BJ (cell line): ENCODE measurements at places on chromosomes 7 and 10. TPM values are rescaled to one million over a fixed set of nuclear protein-coding genes. Genes with fewer than 3 reads are reported as not detected.

Gene PLXDC2
- 0.47 and 0.88 TPM in 2 replicates for polyA plus RNA-seq

Gene OLAH
- 0.15 and 0.29 TPM in 2 replicates for polyA plus RNA-seq

Gene TMEM140
- 4.1 and 5.5 TPM in 2 replicates for polyA plus RNA-seq

Gene PLEKHA8
- 4.2 and 6.8 TPM in 2 replicates for polyA plus RNA-seq

Gene PCDH15
- not detected in 2 replicates for polyA plus RNA-seq

Gene PKD2L1
- polyA plus RNA-seq = not detected in 2 replicates

Gene ITIH2
- polyA plus RNA-seq = not detected in 2 replicates

Gene BPGM
- polyA plus RNA-seq = 14.1 and 25.0 TPM in 2 replicates

Gene LIPJ
- 0.01 TPM in 1 of 2 replicates, not detected in the other for polyA plus RNA-seq

- no peak for DNase-seq
Observed at GRCh38 chr7:33845991-33846509, 59.3 kb upstream of the BMPER start.

GRCh38 chr10:110423650-110424049, 74.1 kb upstream of the DUSP5 start:
- no peak for DNase-seq

- no peak for DNase-seq
Observed at GRCh38 chr10:80471715-80472233, 17.7 kb downstream of the TSPAN14 start.

DNA sequence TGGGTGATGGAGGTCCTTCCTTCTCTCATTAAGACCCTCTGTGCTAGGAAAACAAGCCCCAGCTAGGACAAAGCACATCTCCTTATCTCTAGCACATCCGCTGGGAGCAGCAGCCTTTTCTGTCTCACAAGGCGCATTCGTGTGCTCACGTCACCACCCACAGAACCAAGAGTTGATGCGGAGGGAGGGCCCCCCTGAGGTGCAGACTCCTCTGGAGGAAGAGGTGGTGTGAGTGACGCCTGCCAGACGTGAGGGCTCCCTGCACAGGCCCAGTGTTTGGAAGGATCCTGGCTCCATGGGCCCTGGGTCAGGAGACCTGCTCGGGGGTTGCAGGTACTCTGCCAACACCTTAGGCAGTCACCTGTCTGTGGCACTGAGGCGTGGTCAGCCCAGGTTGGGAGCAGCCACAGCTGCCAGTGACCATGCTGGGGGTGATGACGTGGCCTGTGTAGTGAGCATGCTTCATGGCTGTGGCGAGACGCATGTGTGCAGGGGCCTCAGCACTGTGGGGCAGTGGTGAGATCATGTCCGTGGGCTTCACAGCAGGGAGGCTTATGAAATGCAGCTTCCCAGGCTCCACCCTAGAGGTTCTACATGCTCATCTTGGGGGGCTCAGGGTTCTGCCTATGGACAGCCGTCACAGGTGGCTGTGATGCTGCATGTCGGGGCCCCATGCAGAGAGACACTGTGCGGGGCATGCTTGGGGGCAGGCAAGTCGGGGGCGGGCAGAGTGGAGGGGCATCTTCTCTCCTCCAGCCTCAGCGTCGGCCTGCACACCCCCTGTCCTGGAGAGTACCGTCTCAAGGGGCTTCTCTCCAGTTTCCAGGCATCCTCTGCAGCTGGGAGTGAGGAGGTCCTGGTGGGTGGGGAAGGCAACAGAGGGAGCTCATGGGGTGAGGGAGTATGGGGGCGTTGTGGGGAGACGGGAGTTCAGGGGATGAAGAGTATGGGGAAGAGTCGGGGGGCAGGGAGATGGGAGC, 56.2 kb upstream of the DPYSL4 start:
- DNase-seq = no peak

GRCh38 chr10:77011874-77012811, 625.5 kb downstream of the KCNMA1 start:
- no peak for DNase-seq

DNA sequence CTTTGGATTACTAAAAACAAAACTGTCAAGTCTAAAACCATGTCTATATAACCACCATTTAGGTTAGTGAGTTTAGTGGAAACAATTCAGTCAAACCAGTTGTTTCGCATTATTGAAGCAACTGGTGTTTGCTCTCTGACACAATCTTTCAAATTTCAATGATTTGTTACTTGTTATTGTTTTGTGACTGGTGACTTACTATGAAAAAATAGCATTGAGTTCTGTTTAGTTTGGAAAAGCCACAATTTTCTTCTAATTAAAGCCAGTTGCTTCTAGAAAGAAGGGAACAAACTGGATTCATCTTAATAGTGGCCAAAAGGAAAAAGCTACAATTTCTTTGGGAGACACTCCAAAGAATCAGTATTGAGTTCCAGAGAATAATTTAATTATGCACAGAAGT, 30.4 kb downstream of the LAMB4 start:
- peak; percentile 57 for DNase-seq

- no peak for DNase-seq
Observed at GRCh38 chr10:11165591-11166543, 148.2 kb downstream of the CELF2 start.

GRCh38 chr10:13712837-13713581, 126.2 kb downstream of the PRPF18 start:
- peak; percentile 90 for DNase-seq

GRCh38 chr7:22361320-22361719, 4.4 kb upstream of the RAPGEF5 start:
- DNase-seq = no peak

GRCh38 chr10:27816320-27816719, 70.7 kb upstream of the MKX start:
- no peak for DNase-seq

DNA sequence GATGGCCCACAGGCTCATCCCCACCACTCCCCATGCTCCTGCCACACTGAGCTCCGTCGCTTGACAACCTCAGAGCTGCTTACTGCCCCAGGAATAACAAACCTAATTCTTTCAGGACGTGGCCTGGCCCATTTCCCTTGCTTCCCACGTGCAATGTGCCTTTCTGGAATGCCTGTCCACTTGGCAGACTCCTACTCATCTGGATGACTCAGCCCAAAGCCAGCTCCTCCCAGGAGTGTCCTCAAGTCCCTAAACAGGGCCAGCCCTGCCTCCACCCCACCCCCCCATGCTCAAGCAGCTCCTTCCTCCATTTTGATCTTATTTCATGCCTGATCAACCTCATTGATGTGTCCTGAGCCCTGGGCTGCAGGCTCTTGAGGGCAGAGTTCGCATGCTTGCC, 164.9 kb upstream of the RNF32 start:
- no peak for DNase-seq

DNA sequence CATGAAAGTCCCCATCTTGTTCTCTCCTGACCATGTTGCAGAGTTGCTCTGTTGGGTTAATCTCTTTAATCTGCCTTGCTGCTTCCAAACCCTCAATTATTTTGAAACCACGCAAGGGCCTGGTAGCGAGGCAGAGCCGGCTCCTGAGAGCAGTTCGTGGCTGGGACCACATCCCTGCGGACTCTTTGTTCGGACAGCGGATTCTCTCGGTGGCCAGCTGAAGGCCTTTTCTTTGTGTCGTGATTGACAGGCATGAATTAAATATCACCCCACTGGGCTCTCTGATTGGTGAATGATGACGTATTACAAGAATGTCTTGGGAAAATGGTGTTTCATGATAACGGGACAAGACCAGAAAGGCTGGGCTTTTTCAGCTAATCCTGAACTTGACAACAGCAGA, 66.9 kb upstream of the ARHGAP21 start:
- no peak for DNase-seq

GRCh38 chr7:150368096-150368883, at the start of gene REPIN1:
Gene REPIN1, plus strand, starts transcription at chr7:150368822. Its CDS starts 890 bp downstream, at chr7:150369712.
- no peak for DNase-seq

DNA sequence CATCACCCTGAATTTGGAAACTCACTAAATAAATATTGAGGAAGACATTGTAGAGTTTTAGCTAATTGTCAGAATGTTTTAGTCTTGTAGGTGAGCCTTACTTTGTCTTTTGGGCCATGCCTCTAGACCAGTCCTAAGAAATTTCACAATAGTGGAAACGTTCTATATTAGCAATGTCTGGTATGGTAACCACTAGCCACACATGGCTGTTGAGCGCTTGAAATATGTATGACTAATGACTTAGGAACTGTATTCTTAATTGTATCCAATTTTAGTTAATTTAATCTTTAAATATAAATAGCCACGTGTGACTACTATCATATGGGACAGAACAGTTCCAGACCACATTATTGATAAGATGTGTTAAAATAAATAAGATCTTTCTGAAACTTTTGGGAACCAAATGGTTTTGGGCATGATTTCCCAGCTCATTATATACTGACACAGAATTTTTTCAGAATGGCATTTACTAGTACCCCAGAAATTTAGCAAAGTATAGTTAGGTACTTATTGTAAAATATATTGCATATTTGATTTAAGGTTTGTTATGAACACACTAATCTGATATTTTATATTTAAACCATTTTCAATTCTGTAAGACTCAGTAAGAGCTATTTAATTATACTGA, 95.0 kb downstream of the VPS50 start:
- DNase-seq = peak; percentile 73

GRCh38 chr10:128437786-128438345, 311.6 kb upstream of the MKI67 start:
- no peak for DNase-seq

GRCh38 chr10:18576586-18576985, 74.8 kb downstream of the NSUN6 start:
- DNase-seq = no peak

DNA sequence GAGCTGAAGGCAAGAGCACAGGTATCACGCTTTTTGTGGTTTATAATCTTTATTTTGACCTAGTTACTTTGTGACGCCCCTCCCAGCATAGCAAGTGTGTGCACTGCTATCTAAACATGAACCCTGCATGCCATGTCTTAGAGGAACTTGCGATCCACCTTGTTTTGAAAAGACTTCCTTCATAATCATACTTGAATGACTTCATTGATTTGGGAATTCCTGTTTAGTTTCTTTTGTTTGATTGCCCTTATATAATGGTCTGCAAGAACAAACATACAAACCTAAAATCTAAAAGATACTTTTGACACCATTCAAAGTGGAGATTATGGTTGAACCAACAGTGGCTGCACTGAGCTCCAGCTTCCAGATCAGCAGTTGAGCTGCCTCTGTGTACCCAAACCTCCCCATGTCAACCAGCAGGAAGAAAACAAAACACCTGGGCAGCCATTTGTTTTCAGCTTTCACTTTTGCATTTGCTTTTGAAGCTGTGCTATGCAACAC, 132.6 kb downstream of the CELF2 start:
- DNase-seq = no peak

GRCh38 chr7:34087892-34088891, 182.9 kb downstream of the BMPER start:
- no peak for DNase-seq

- no peak for DNase-seq
Observed at GRCh38 chr10:4902571-4903011, 60.6 kb upstream of the AKR1C1 start.

- no peak for DNase-seq
Observed at GRCh38 chr10:70212879-70213278, 20.4 kb downstream of the PPA1 start.

DNA sequence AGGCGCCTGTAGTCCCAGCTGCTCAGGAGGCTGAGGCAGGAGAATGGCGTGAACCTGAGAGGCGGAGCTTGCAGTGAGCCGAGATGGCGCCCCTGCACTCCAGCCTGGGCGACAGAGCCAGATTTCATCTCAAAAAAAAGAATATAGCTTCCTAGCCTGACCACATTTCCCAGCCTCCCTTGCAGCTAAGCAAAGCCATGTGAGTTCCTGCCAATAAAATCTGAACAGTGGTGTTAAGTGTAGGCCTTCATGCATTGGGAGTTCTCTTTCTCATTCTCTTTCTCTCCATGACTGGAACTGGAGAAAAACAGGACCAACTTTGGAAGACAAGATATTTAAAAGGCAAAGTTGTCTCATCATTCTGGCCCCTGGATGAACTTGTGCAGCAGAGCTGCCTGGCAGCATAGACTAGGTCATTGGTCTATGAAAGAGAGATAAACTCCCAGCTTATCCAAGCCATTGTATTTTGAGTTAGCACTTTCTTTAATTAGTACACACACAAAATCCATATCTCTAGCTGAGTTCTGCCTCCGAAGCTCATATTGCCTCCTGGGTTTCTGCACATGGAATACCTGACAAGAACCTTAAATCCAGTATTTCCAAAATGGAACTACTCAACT, 60.8 kb downstream of the TSPAN12 start:
- no peak for DNase-seq

GRCh38 chr7:155643804-155644177, 670 bp upstream of the RBM33 start:
- no peak for DNase-seq

GRCh38 chr10:33617381-33618080, 283.1 kb upstream of the NRP1 start:
- DNase-seq = no peak

DNA sequence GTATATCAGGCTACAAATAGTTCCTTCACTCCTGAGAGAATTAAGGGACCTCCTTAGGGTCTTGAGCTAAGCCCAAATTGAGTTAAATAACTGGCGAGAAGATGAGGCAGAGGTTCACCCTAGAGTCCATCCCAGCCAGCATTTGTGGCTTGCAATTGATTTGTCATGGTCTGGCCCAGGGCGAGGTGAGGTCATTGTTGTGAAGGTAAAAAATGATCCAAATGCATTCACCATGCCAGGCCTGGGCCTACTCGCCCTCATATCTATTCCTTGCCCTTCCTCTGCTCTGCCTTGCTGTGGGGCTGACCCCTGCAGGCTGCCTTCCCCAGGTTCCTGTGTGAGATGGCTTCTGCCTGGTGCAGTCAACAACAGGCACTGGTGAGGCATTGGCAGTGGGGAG, 207.2 kb downstream of the ZNF365 start:
- DNase-seq = no peak

DNA sequence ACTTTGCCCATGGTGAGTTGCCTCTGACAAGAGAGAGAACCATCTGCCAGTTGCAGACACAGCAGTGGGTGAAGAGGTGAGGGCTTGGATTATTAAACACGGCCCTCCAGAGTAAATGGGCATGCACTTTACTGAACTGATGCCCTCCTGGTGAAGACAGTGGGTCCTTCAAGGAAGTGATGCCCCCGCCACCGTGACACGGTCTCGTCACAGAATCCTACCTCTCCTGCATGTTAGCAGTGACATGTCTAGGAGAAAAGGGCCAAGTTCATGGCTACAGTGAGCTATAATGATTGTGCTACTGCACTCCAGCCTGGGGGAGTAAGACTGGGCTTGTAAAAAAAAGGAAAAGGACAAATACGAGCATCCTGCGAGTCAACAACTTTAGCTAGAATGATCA, 2.4 kb downstream of the BNIP3 start:
- no peak for DNase-seq

GRCh38 chr7:10618953-10619352, 354.7 kb upstream of the PHF14 start:
- no peak for DNase-seq

- DNase-seq = no peak
Observed at GRCh38 chr10:72851509-72851908, 42.0 kb upstream of the OIT3 start.

- peak; percentile 15 for DNase-seq
Observed at GRCh38 chr7:133513608-133514007, 260.7 kb downstream of the EXOC4 start.

DNA sequence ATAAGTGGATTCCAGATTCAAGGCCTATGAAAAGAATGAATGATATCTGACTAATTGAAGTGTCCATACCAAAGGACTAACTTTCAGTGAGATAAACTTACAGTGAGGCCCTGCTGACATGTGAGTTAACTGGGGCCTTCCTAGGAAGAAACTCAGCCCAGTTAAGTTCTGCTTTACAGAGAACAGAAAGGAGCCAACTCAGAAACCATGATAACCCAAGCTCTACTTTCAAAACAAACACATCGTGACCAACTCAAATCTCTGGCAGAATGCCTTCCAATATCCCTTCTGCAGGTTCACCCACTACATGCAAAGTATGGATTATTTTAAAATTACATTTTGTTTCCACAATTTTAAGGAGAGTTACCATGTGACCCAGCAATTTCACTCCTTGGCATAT, 75.8 kb upstream of the MRLN start:
- DNase-seq = no peak

- peak; percentile 48 for DNase-seq
Observed at GRCh38 chr10:79380125-79380945, 33.1 kb downstream of the PPIF start.
